ENCODE measurements at places on chromosomes 11 and 22.

DNA sequence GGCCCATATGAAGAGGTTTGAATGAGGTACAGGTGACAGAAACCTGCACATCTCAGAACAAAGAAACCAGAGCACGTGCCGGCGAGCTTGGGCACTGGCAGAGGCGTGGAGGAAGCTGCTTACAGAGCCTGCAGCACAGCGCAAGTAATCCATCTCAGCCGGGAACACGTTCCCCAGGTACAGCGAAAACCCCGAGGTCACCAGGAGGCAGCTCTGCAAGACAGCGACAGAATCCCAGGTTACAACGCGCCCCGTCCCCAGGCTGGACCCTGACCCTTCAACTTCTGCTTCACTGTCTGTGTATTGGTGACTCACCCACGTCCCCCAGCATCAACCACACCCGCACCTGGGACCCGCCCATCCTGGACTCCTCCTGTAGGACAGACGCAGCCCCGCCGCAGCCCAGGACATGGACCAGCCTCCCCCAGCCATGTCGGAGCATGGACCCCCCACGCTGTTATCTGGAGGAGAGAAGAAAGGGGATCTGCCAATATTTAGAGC is 2.2 kb downstream of the MLC1 start:
- no peak for DNase-seq

DNA sequence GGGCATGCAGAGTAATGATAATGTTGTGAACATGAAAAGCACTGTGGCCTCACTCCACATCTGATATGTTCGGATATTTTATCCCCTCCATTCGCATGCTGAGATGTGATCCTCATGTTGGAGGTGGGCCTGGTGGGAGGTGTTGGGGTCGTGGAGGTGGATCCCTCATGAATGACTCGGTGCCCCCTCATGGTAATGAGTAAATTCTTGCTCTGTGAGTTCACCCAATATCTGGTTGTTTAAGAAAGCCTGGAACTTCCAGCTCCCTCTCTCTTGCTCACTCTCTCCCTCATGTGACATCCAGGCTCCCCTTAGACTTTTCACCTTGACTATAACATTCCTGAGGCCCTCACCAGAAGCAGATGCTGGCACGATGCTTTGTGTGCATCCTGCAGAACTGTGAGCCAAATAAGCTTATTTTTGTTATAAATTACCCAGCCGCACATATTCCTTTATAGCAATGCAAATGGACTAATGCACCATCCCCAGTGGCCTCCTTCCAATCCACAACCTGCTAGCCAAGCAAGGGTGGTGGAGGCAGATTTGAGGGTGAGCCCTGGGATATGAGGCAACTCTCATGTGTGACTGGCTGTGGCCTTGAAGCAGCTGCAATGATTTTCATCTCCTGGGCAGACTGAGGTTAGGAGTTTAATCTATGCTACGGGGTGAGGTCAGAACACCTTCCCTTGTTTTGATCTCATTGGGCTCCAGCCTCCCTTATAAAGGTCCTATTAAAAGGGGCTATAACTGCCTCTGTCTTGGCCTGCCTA is 276.5 kb downstream of the ETS1 start:
- DNase-seq, result no peak

DNA sequence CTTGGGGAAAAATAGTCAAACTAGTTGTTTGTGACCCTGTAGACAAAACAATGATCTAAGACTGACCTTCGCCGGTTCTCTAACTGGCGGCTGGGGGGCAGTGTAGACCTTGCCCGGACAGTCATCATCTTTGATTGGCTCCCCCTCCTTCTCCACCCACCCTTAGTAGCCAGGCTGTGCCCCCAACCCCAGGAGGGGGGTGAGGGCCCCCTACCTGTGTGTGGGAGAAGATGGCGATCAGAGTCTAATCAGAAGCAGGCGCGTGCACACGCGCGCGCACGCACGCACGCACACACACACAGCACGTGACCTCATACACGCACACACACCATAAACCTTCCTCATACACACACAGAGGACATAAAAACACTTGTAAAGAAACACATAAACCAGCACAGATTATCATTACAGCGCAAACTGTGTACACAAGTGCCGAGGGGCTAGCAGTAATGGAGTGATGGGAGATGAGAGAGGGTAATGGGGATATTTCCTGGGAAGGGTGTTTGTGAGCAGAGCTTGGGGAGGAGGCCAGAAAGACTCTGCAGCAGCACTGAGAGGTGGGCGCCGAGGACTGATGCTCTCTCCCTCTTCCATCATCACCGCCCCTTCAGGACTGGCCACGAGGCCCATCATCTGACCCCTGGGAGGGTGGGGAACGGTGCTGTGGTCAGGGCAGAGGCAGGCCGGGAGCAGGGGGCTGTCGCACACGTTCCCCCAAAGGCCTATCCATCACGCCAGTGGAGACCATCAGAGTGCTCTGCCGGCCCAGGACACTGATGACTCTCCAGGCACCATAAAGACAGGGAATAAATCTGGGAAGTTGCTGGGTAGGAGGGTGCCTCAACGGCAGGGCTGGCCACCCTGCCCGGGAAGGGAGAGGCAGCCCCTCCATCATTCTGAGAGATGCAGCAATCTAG is 12.2 kb downstream of the NECTIN1 start:
- no peak for DNase-seq

DNA sequence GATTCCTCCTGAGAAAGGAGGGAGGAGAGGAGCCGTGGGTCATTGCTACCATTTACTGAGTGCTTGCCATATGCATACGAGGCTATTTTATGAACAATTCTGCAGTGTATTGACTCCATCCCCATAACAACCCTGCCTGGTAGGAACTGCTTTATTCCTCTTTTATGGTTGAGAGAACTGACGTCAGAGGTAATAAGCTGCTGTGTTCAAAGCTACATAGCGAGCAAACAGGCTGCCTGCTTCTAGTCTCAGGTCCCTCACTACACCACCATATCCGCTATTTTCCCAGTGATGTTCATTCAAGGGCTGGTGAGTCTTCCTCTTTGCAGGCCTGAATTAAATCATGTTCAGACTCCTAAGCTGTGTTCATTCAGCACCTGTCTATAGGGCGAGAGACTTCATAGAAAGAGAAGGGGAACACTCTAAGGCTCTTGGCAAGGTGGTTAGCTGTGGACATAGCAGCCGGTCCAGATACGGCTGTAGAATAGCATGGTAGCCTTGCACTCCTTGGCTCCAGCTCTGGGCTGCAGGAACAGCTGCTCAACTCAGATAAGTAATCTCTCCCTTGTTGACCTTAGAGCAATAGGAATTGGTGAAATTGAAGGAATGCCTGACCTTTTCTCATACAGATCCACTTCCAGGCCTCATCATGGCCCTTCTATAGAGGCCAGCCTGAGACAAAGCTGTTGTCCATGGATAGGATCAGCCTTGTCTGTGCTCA is 82.6 kb downstream of the MICAL2 start:
- DNase-seq, result no peak

GRCh38 chr11:11755871-11756270 is 85.9 kb upstream of the USP47 start:
- no peak for DNase-seq

- no peak for DNase-seq
These were observed 276.2 kb downstream of the BRD1 start for GRCh38 chr22:49551446-49551845.

- no peak for DNase-seq
These were observed 33.7 kb downstream of the ZC3H12C start for GRCh38 chr11:110126936-110127335.

- DNase-seq, result no peak
These were observed 18.7 kb upstream of the PANX2 start for GRCh38 chr22:50151571-50152537.

GRCh38 chr11:121459413-121460017 is 6.7 kb upstream of the SORL1-AS1 start:
- DNase-seq, result no peak

Measured in activated CD4-positive, CD25-positive, alpha-beta regulatory T cell treated with anti-CD3 and anti-CD28 coated beads, Interleukin-2, amount 50 U/mL, for 72 hours (primary cell).